ENCODE measurements at places on chromosomes 2 and 18.

GRCh38 chr2:29336341-29337241 lies 221.4 kb downstream of the CLIP4 start:
- peak; percentile 25 for DNase-seq

DNA sequence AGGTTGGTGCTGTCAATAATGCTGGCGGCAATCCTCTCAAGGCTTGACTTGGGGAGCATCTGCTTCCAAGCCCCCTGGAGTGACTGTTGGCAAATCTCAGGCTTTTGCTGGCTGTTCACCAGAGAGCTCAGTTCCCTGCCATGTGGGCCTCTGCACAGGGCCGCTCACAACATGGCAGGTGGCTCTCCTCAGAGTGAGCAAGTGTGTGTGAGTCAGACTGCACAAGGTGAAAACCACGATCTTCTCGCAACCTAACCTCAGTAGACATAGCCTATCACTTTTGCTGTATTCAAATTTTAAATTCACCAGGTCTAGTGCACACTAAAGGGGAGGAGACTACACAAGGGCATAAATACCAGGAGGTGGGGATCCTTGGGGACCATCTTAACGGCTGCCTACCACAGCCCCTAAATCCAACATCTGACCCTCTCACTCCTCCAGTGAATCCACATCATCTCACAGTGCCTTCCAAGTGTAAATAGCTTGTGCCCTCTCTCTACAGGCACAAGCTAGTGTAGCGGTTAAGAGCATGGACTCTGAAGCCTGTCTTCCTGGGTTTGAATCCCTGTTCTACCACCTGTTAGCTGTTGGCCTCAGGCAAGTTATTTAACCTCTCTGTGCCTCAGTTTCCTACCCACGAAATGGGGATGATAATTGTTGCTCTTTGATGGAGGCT lies 187.7 kb upstream of the CXCR4 start:
- DNase-seq, result peak; percentile 96

DNA sequence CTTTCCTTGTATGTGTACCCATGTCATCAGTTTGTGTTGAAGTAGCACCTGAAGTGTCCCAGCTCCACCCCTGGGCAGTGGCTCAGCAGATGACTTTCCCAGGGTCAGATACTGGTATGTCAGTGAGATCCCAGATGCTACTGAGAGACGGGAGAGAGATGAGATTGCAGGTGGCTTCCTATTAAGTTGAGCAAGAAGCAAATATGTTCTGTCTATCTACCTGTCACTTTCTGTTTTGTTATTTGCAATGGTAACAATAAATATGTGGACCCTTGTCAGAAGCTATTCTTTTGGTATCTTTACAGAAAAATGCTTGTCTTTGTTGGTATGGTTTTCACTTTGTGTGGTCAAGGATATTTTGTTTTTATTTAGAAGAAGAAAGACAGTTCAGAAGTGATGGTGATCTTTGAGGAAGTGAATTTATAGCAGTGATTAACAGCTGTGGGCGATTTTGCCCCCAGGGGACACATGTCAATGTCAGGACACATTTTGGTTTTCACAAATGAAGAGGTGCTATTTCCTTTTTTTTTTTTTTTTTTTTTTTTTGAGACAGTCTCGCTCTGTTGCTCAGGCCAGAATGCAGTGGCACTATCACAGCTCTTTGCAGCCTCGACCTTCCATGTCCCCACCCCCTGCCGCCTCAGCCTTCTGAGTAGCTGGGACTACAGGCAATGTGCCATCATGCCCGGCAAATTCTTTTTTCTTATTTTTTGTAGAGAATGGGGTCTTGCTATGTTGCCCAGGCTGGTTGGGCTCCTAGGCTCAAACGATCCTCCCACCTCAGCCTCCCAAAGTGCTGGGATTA lies 21.4 kb downstream of the MGAT5 start:
- no peak for DNase-seq

- DNase-seq, result no peak
These were observed 338.0 kb downstream of the TNS1 start for GRCh38 chr2:217664761-217665160.

DNA sequence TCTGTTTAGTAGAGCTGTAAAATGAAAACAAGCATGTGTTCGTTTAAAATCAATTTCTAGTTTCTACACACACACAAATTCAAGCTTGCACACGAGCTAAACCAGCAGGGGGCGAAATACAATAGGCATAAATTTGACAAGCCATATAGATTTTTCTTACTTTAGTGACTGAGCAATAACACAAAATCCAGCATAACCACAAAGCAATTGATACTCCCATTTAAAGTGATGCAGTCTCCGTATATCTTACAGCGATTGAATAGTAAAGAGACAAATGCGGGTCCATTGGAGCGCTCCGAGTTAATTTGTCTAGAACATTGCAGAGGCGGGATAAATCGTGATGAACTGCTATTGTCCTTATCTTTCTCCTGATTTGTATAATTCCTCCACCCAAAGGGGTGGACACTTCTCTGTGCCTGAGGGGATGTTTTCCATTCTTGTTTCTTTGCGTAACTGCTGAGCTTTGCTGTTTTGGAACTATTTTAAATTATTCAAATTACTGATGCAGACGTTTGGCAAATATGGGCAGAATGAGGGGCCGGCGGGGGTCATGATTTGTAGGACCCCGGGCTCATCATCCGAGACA lies 1.2 kb upstream of the AFTPH start:
- DNase-seq, result peak; percentile 86

DNA sequence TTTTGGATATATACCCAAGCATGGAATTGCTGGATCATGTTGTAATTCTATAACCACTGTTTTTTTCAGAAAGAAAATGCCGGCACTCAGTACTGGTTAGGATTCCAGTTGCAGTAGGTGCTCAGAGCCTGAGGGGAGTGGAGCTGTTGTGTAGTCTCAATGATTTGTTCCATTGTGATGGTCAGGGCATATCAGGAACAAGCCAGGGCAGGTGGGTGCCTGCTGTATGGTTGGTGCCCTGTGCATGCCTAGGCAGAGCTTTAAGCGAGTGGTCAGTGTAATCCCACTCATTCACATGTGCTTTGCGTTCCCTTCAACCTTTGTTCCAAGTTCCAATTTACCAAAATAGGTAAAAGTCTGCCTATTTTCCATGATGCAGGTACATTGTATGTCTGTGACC lies 100.9 kb downstream of the FHOD3 start:
- DNase-seq, result no peak

All from G401 (cell line).